ENCODE measurements at places on chromosomes 6 and 20.

GRCh38 chr6:46652232-46652602 is 401 bp downstream of the CYP39A1 start:
- no peak for DNase-seq

DNA sequence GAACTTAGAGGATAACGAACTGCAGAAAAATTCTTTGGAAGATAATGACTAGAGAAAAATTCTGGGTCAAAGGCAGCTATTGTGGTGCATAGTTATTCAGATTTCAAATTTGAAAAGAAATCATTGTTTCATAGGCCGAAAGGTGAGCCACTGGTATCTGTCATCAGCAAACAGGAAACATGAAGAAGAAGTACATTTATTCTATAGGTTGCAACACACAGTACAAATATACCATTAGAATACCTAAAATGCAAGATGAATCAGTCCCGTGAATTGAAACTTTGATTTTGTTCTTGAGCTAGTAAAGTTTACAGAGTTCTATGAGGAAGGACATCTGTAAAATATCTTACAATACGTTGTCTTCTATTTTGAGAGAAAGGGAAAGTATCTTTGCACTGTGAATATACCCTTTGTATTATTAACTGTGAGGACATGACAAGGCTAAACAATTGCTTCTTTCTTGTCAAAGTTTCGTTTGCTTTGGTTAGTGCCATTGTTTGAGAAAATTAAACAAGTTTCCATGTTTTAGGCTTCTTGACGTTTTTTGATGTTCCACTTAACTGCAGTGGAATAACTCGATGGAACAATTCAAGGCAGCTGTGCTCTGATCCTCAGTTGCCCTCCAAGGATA is 84.7 kb downstream of the HDGFL1 start:
- DNase-seq = no peak

DNA sequence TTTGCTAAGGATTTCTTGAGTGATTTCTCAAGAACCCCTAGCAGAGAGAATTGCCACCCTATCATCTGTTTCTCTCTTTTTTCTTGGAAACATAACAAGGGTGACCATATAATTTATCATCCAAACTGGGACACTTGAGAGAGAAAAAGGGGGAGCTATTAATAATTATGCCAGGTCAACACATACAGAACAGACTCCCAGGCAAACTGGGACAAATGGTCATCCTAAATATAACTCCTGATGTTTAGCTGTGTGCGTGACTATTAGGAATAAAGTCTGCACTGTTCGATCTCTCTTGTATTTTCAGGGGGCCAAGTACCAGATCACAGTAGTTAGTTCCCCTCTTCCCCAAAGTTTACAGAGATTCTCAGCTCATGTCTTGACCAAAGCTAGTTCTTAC is 11.7 kb upstream of the HS3ST5 start:
- DNase-seq = no peak

DNA sequence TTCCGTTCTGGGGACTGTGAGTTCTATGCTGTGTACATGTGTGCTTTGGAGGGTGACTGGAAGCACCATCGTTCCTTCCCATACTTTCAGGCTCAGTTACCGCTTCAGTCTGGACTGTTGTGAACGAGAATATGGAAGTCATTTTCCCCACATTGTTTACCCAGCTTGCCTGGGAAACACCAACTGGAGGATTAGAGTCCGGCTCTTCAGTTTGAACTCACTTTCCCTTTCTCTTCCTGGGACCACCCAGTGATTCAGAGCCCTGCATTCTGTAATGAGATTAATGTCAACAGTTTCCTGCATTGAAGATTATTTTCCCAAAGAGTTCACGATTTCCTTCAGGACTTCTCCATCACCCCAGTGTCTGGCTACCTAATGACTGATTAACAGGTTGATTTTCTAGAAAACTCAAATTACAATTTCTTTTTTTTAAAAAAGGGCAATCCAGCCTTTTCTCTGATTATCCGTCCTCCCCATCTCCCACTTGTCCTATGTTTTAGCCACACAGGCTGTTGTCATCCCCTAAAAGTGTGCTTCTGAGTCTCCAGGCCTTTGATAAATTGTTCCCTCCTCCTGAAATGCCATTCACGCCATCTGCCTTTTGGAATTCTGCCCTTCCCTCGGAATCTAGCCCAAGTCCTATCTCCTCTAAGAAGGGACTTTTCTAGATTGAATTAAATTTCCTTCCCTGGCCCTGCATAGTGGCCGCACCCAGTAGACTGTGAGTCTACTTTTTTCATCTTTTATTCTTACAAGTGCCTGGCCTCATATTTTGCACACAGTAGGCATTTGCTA is 3.3 kb upstream of the TAGAP start:
- DNase-seq = no peak

DNA sequence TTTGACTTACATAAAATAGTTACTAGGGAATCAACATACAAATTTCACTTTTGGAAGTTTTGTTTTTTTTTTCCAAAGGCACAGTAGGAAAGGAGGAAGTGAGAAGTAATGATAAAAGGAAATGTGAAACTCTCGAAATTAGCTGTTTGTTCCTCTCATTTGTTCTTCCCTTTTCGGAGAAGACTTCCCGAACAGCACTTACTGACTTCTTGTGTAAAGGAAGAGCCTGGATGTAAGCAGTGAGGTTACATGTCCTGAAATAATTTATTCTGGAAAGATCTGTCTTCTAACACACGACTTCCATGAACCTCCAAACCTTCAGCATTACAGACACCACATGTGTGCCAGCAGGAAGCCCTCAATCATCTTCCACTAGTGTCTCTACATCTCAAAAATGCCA is 59.1 kb downstream of the KIF16B start:
- no peak for DNase-seq

DNA sequence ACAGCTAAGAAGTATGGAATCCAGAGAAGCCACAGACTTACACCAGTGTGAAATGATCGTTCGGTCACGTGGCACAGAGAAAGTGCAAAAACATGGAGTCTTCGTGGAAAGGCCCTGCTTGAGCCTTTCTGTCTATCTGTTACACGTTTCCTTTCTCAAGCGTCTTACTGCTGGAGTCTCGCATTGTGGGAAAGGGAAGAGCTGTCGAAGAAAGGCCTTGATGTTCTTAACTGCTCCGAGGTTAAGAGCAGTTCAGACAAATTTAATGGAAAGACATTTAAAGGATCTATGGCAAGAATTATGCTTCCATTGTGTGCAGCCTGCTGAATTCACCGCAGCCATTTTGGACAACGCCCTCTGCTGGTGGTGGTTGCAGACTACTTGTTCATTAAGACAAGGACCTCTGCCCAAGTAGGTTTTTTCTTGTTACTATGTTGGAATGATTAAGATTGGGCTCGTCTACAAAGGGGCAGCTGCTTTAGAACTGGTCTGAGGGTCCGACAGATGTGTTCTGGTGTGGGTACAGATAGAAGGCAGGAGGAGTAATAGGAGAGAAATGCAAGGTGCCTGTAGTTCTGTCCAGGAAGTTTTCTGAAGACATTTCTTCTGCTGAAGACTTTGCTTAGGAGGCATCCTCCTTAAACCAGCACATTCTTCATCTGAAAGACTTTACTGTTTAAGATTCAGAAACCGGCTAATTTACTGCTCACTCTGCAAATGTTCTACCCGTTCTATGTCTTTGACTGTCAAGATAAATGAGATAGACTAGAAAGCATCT is 24.7 kb upstream of the CCN6 start:
- peak; percentile 28 for DNase-seq

- no peak for DNase-seq
Observed at GRCh38 chr6:35248300-35248699, 11.2 kb upstream of the ZNF76 start.

GRCh38 chr6:100343316-100344077 is 121.2 kb downstream of the SIM1 start:
- DNase-seq = no peak

DNA sequence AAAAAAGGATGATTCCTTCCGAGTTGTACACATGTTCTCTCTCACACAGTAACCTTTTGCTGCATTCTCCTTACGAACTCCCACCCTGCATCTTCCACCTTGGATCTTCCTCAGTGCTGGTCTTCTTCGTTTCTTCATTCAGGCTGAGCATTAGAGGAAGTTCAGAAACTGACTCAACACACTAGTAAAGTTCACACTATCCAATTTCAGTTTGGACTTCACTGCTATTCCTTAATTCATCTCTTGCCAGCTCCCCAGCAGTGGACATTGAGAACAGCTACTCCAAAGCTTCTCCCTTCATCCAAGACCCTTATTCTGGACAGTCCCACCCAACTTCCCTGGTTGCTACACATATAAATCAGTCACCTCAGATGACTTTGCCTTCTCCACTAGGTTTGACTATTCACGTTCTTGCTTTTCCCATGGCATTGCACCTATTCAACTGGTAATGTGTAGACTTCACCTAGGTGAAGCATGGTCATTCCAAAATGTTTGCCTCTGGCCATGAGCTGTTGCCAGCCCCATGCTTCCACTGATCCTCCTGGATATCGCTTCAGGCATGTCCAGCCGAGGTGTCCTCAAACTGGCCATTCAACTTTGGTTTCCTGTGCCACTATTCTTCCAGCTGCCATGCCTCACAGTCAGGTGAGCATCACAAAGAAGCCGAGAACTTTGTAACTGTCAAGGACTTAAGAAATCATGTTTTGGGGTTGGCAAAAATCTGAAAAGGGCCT is 103.9 kb upstream of the EMILIN3 start:
- no peak for DNase-seq

GRCh38 chr20:50579511-50579910 is 69.3 kb downstream of the PTPN1 start:
- no peak for DNase-seq

DNA sequence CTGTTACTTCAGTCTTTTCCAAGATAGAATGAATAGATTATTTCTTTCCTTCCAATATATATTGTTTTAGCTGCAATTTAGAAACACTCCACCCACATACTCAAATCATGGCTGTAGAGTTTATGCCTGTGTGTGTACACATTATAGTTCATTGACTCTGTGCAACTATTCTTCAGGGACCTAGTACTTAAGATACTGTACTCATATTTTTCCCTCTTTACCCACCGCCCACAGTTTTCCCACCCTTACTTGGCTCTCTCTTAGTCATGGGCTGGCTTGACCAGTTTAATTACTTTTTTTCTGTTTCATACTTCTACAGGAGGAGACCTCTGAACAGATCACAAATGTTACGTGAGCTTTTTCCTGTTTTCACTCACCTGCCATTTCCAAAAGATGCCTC is 30.4 kb downstream of the C6orf89 start:
- DNase-seq = no peak

DNA sequence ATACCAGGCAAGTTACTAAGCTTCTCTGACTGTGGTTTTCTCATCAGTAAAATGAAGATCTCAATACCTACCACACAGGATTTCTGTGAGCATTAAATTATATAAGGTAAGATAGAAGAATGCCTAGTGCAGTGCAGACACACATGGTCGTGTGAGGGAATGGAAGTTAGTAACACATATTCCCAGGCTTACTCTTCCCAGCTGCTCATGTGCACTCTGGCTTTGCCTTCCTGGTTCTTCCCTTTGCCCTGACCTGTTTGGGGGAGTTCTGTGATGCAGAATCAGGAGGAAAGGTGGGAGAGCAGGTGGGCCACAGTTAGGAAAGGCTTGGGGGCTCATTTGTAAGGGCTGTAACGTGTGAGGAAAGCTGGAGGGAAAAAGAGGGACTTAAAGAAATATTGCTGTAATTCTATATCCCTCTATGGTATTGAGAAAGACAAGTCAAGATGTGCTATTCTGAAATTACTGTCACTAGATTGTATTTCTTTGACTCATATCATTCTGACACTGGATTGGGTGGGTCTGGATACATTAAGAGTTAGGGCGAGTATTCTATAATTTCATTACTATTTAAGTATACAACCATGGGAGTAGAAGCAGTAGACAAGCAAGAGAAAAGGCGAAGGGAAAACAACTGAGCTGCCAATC is 47.7 kb downstream of the FYN start:
- no peak for DNase-seq

DNA sequence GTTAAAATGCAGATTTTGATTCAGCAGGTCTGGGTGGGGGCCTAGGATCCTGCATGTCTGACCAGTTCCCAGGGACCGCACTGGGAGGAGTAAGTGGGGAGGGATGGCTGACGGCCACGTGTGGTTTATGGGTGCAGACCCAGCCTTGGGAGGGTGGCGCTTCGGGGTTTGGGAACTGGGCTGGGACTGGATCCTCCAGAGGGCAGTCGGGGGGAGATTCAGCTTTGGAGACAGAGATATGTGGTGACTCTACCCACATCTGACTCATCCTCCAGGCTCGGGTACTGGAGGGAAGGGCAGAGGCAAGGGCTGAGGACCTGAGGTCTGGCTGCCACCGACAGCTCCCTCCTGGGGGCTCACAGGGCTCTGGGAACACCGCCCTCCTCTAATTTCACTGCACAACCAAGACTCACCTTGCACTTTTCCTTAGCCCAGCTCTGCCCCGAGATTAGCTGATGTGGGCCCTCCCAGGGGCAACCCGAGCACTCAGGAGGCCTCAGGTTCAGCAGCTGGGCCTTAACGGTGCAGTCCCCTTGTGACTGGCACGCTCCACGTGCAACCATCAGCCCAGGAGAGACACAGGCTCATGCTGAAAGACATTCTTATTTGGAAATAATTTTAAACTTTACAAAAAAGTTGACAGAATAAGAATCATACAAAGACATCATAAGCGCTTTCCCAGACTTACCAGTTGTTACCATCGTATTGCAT is 172.8 kb upstream of the PMEPA1 start:
- DNase-seq = no peak

- DNase-seq = no peak
Observed at GRCh38 chr6:88810089-88810488, 153.3 kb downstream of the RNGTT start.

DNA sequence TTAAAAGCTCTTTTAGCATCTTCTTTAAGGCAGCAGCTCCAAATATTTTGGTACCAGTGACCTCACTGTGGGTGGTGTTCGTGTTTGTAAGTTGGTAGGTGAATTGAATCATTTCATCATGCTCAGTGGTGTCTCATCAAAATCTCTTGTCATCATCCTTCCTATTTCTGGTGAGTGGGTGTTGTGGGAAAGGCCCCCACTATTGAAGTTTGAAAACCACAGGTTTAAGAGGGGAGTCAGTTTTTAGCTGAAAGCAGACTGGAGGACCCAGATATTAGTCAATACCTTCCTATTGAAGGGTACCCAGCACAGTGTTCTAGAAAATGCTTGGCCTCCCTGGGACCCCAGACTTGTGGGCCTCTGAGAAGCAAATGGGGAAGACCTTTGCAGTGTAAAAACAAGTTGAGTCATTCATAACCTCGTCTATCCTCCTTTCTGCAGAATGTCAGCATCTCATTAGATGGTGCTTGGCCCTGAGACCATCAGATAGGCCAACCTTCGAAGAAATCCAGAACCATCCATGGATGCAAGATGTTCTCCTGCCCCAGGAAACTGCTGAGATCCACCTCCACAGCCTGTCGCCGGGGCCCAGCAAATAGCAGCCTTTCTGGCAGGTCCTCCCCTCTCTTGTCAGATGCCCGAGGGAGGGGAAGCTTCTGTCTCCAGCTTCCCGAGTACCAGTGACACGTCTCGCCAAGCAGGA is 3.7 kb downstream of the PIM1 start:
- DNase-seq = no peak

GRCh38 chr20:4876301-4876700 is 125.0 kb downstream of the SLC23A2 start:
- DNase-seq = no peak

- DNase-seq = no peak
Observed at GRCh38 chr6:29590218-29590808, 5.4 kb downstream of the OR2H2 start.

GRCh38 chr20:63093966-63094766 is 87.4 kb upstream of the BHLHE23 start:
- no peak for DNase-seq
